ENCODE measurements at places on chromosomes 5 and 9.

- DNase-seq = no peak
These were observed 36.5 kb upstream of the HSPA9 start for GRCh38 chr5:138611678-138612218.

- DNase-seq = peak; percentile 31
These were observed 184.3 kb downstream of the TSSK1B start for GRCh38 chr5:113250341-113250953.

GRCh38 chr9:21030389-21031035, 928 bp downstream of the HACD4 start:
- DNase-seq = peak; percentile 56

GRCh38 chr5:96569770-96570169, 92.4 kb upstream of the CAST start:
- DNase-seq = no peak

DNA sequence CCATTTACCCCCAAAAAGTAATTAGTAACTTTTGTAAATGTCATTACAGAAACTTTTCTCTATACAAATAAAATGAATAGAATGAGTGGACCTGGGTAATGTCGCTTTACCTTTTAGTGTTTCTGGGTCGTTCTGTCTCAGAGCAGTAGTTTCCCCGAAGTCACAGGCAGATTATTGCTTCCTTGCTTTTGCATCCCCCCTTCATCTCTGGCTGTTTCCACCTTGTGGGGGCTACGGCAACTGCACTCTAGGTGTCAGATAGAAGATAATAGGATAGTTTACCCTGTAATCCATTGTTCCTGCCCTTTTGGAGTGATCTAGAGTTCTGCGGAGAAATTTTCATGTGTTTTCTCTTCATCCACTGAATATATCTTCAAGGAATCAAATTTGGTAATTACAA, 68.7 kb downstream of the PRR16 start:
- no peak for DNase-seq

GRCh38 chr9:73719660-73720059, 568.0 kb downstream of the ANXA1 start:
- no peak for DNase-seq

GRCh38 chr5:59538750-59539121, 354.8 kb downstream of the PDE4D start:
- no peak for DNase-seq
